SK-N-SH (cell line): ENCODE measurements at places on chromosomes 11 and 22.

DNA sequence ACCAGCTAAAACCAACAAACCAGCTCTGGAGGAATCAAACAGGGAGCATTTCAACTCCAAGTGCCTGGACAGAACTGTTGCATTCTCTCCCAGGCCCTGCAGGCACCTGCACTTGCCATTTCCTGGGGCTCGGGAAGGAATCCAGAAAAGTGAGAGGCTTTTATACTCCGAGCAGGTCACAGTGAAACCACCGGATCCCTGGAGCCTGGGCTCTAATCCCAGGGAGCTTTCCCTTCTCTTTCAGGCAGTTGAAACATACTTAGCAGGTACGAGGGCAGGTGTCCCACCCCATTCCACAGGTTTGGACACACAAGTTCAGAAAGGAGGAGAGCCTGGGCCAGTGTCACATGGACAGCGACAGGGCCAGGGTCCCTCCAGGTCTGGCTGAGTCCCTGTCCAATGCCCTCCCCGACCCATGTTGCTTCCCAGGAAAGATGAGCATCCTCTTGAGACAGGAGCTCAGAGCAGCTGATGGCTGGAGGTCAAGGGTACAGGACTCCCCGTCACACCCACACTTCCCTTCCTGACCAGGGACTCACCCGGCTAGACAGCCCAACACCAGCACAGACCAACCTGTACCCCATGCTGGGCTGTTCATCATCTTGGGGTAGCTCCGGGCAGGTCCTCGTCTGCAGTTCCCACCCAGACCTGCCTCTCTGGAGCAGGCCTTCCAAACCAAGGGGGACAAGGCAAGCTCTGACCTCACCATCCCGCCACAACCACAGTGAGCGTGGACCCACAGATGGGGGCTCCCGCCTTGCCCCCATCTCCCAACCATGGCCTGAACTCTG is 49.9 kb upstream of the CD5 start:
- DNase-seq: no peak

GRCh38 chr11:10348650-10349280 is 43.9 kb downstream of the ADM start:
- DNase-seq: no peak

DNA sequence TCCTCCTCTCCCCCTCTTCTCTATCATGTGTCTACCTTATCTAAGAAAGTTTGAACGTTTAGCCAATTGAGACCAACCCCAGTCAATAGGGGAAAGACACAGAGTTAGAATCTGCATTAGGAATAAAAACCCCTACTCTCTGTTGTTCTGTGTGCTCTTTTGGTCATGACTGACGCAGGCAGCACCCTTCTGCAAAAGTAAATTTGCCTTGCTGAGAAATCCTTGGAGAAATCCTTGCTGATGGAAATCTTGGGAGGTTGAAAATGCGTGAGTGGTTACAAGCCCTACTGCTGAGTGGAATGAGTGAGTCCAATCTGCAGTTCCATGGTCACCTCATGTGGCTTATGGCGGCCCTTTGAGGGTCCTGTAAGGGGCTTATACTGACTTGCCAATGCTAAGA is 145.2 kb downstream of the AASDHPPT start:
- DNase-seq: no peak

DNA sequence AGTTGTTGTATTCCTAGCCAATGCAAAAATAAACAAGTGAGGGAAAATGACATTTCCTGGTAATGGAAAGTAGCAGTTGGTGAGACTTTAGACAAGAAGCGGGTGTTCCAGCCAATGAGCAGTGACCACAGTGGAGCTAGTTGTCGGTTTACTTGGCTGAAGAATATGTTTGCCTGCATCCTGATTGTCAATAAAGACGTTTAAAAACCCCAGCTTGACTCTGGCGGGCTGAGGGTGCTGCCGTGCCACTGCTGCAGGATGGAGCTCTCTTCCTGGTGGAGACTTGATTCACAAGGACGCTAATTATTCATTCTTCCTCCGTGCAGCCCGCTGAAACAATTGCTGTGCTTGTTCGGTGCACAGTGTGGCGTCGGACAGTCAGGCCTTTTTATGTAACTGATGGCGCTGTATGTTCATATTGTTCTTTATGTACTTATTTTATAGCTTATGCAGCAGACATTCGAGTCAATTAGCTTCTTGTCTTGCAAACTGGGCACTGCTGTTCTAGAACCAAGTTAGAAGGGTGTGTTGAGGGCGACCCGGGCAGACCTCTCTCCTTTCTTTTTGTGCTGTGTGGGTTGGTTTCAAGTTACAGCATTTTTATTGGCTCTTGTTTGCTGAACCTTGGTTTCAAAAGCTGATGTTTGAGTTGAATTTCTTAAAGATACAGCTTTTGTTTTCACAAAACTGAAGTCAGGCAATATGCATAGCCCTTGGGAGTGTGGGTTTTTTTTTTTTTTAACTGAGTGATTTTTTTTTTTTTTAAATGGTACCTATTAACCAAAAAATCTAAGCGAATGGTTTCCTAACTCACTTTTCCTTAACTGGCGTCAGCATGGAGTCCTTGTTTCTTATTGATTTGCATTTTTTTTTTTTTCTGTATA is 153.9 kb downstream of the TEAD1 start:
- DNase-seq: no peak

DNA sequence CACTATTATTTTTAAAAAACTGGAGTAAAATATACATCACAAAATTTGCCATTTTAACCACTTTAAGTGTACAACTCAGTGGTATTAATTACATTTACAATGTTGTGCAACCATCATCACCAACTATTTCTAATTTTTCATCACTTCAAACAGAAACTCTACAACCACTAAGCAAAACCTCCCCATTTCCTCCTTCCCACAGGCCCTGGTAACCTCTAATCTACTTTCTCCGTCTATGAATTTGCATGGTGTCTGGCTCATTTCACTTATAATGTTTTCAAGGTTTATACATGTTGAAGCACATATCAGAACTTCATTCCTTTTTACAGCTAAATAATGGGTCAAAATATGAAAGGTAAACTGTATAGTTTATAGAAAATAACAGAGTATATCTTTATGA is 24.4 kb downstream of the DDI1 start:
- DNase-seq: no peak

DNA sequence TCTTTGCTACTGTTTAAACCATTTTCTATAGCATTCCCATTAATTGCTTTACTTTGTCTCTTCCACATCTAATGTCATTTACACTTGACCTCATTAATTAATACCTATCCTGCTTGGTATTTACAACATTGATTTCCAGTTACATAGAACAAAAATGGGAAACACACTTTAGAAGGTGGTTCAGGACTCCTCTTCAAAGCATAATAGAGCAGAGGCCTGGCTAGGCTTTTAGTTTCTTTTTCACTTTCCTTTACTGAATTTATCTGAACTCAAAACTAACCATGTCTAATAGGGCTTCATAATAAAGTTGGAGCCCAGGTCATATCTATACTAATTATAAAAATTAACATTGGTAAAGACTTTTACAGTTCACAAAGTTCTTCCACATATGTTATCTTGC is 648.0 kb upstream of the KIRREL3 start:
- DNase-seq: no peak

DNA sequence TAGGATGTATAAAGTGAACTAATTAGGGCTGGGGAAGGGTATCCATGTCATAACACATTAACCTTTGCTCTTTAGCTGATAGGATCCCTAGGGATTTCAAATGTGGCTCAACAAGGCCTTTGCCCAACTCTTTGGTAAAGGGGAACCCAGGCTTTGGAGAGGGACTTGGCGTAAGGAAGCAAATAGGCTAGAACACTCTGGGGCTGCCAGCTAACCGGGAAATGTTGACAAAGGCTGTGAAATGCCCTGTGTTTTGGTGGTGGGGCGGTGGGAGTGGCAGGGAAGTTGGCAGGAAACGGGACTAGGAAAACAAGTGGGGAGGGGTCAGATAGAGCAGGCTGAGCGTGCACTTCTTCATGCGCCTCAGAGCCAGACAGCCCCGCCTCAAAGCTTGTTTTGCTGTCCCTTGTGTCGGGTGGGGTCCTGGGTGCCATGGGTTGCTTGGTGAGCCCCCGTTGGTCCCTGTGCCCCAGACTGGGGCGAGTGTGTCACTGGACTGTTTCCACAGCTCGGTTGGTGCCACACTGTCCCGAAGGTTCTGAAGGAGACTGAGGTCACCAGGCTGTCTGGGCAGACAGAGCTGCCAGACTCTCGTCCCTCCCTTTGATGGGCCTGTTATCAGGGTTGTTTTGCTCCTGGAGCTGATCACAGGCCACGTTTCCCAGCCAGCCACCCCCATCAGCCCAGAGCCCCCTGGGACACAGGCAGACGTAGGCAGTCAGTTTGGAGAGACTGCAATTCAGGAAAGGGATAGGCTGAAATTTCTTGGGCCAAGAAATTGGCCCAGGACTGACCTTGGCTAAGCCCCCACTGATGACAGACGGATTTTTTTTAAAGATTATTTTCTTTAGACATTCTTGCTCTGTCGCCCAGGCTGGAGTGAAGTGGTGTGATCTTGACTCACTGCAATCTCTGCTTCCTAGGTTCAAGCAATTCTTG is 19.6 kb downstream of the KCTD21 start:
- peak; percentile 75 for DNase-seq
